Karpas-422 (cell line): ENCODE measurements at places on chromosomes 1 and 21. TPM values are rescaled to one million over a fixed set of nuclear protein-coding genes. Genes with fewer than 3 reads are reported as not detected.

The PRAMEF9 gene
- total RNA-seq, result not detected in 2 replicates

The PRELP gene
- not detected in 2 replicates for total RNA-seq

The TFF1 gene
- not detected in 2 replicates for total RNA-seq

The NDUFV3 gene
- 10.7 and 21.0 TPM in 2 replicates for total RNA-seq

The NGF gene
- total RNA-seq, result not detected in 2 replicates

The PROK1 gene
- not detected in 2 replicates for total RNA-seq

The FCRL1 gene
- total RNA-seq, result 109 and 232 TPM in 2 replicates

The MYOG gene
- total RNA-seq, result not detected in 2 replicates

The SERBP1 gene
- 156 and 291 TPM in 2 replicates for total RNA-seq

The OR14K1 gene
- total RNA-seq, result not detected in 2 replicates

The ANGPTL3 gene
- total RNA-seq, result not detected in 2 replicates

The UBE2U gene
- not detected in 2 replicates for total RNA-seq

The OR14I1 gene
- not detected in 2 replicates for total RNA-seq

The GOLT1A gene
- total RNA-seq, result not detected in 2 replicates

The CD247 gene
- total RNA-seq, result 41.3 and 56.1 TPM in 2 replicates

The ANGPTL7 gene
- not detected in 2 replicates for total RNA-seq

The TMEM269 gene
- not detected in 2 replicates for total RNA-seq

The NID1 gene
- total RNA-seq, result not detected in 2 replicates

The TNFRSF8 gene
- not detected in 2 replicates for total RNA-seq

The MIXL1 gene
- 9.2 and 20.8 TPM in 2 replicates for total RNA-seq

The HSF2BP gene
- 0.67 and 0.76 TPM in 2 replicates for total RNA-seq

The SASS6 gene
- 8.4 and 14.8 TPM in 2 replicates for total RNA-seq

The RAP1GAP gene
- not detected in 2 replicates for total RNA-seq

The TIE1 gene
- not detected in 2 replicates for total RNA-seq

The FMO4 gene
- total RNA-seq, result 4.5 and 4.6 TPM in 2 replicates
